Activated T-cell treated with anti-CD3 and anti-CD28 coated beads for 48 hours (primary cell): ENCODE measurements at places on chromosomes 5 and 9.

DNA sequence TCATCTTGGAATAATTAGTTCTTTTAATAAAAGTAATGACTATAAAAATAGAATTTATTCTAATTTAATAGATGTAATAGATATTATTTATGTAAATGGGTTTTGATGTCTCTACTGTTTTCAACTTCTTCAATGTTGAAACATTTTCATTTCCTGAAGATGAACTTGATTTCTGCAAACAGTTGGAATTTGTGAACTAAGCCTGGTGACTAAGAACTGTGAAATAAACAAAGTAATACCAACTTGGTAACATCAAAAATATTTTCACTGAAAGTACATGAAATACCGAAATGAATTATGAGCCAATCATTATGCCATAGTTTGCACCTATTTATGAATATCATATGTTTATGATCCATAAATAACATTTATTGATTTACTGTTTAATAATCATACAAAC is 143.8 kb upstream of the FGF10 start:
- no peak for DNase-seq

- DNase-seq: no peak
Measured at GRCh38 chr5:71873191-71873591, 154.1 kb downstream of the CARTPT start.

- DNase-seq: no peak
Measured at GRCh38 chr9:83733739-83734138, 26.0 kb upstream of the UBQLN1 start.

- DNase-seq: no peak
Measured at GRCh38 chr5:28750251-28750650, 1711.9 kb upstream of the CDH9 start.

DNA sequence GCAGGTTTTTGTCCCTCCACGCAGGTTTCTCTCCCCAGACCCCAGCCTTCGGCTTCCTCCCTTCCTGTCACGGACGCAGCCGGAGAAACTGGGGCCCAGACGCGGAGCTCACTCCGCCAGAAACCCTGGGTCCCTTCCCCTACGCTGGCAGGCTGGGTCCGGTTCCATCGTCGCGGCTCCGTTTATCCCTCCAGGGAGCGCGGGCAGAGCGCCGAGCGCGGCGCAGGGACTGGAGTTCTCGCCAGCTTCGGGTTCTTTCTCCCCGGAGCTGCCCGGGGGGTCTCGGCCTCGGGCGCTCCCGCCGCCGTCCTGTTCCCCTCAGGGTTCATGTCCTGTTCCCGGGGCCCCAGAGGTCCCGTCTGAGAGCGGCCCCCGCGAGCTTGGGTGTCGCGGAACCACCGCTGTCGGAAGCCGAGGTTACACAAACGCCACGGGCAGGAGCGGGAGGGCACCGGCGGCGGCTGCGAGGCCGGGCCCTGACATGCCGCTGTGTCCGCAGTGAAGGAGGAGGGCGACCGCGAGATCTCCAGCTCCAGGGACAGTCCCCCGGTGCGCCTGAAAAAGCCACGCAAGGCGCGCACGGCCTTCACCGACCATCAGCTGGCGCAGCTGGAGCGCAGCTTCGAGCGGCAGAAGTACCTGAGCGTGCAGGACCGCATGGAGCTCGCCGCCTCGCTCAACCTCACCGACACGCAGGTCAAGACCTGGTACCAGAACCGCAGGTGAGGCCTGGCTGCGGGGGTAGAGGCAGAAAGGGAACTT is 4.6 kb downstream of the BARHL1 start:
- no peak for DNase-seq

- no peak for DNase-seq
Measured at GRCh38 chr5:56357426-56357825, 124.3 kb upstream of the ANKRD55 start.

- DNase-seq: no peak
Measured at GRCh38 chr9:120402741-120403542, 177.0 kb downstream of the CDK5RAP2 start.

- DNase-seq: no peak
Measured at GRCh38 chr5:181114844-181115778, 15.9 kb downstream of the OR2V1 start.

DNA sequence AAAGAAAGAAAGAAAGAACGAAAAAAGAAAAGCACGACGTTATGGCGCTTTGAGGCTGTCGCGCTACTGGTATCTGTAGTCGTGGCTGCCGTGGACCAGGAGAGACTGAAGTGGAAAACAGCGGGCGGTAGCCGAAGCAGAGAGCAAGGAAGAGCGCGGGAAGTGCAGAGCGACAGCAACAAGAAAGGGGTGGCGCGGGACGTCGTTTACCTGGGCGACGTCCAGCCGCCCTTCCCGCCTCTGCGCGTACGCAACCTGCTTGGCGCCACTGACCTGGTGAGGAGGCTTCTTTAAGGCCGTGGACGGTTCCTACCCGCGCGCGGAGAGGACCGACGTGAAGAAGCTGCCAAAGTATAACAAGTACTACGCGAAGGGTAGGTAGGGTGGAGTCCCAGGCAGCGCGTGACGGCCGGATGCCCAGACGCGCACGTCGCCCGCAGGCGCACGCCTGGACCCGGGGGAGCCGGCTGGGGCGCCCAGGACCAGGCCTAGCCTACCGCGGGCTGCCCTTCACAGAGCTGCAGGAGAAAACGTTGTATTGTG is 15.4 kb downstream of the CCL28 start:
- peak; percentile 64 for DNase-seq

DNA sequence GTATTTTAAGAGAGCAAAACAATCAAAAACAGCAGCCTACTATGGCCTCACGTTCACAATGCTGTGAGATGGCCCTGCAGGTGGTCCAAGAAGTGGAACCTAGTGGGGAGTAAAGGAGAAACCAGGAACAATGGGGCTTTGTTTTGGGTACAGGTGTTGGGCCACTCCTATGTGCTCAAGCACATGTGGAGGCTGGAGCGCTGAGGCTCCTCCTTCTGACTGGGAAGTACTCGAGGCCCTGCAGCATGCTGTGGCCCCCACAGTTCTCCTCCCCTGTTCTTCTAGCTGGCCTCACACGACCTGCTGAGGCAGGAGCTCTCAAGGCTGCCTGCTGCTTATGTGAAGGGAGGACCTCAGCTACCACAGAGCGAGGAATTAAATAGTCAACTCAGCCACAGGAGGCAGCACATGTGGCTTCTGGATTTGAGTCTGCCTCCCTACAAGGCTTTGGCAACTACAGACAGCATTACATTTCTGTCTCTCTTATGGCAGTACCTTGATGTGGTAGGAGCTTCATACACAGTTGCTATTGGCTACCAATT is 482.3 kb downstream of the SPOCK1 start:
- DNase-seq: no peak

DNA sequence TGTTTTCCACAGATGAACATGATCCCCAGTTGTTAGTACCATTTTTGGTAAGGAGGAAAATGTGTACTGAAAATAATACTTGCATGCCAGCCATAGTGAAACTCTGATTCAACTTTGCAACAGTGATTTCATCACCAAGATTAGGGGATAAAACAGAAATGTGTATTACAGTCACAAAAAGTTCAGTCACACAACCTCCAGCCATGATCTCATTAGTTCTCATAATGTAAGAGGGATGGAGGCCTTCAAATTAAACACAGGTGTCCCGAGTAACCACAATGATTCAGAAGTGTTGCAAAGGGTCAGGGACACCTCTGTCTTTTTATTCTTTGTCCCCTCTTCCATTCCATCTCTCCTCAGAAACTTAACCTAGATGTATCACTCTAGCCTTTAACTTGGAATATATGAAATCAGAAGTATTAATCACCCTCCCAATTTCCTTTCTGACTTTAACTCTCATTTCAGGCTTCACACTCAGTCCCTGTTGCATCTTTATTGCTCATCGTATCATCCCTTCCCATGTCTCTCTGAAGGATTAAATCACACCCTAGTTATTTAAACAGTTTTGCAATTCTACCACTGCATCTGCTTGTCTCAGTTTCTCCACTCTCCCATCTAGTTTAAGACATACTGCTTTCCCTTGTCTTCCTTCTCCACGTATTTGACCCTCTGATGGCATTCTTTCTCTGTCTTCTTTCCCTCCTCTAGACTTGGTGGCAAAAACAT is 291.2 kb downstream of the ADAMTS6 start:
- peak; percentile 3 for DNase-seq

DNA sequence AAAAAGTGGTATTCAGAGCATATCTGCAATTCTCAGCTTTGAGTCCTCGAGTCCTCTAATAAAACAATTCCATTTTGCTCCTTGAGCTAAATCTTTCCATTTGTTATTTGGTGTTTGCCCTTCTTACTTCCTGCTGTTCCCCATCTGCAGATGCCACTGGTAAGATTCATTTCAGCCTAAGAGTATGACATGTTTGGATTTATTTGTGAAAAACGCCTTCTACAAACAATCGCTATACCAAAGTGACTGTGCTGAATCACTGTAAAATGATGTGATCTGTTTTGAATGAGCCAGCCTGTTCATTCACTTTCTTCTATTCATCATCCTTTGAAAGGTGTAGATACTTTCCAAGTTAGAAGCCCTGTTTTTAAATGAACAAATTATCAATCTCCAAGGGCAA is 27.7 kb downstream of the KCTD16 start:
- DNase-seq: no peak

- no peak for DNase-seq
Measured at GRCh38 chr9:104775976-104776375, 12.0 kb downstream of the NIPSNAP3B start.

- DNase-seq: no peak
Measured at GRCh38 chr9:131180454-131180853, 55.1 kb downstream of the NUP214 start.

DNA sequence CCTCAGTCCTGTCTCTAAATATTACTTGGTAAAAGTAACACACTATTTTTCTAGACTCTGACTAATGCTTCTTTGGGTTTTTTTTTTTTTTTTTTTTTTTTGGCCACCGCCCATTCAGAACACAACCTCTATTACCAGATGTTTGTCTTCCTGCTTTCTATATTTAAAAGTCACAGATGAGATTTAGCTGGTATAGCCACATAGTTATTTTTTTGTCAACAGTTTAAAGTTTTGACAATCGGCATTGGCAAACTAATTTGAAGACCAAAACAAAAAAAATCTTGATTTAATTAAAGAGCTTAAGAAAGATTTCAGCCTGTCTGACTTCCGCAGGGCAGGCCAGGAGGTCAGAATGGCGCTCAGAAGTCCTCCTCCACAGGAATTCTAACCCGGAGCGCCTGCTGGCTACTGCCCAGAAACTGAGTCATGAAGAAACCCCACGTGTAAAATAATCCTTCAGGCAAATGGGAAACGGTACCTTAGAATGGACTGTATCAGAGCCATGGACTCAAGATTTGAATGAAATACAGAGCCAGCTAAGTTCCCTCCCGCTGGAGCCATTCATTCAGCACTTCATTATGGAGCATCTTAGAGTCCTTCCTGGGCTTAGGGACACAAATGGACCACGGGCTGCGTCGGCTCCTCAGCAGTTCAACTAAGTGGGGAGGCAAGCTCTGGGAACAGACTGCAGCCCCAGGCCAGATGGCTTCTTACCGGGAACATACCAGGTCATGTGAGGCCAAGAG is 55.6 kb downstream of the PTPDC1 start:
- no peak for DNase-seq

GRCh38 chr5:124908581-124909451 is 162.4 kb upstream of the ZNF608 start:
- DNase-seq: no peak

- no peak for DNase-seq
Measured at GRCh38 chr9:26013199-26013598, 335.0 kb upstream of the TUSC1 start.

- no peak for DNase-seq
Measured at GRCh38 chr5:167303582-167303981, 987.9 kb upstream of the WWC1 start.

GRCh38 chr5:3590967-3591900 is 4.4 kb upstream of the IRX1 start:
- no peak for DNase-seq

DNA sequence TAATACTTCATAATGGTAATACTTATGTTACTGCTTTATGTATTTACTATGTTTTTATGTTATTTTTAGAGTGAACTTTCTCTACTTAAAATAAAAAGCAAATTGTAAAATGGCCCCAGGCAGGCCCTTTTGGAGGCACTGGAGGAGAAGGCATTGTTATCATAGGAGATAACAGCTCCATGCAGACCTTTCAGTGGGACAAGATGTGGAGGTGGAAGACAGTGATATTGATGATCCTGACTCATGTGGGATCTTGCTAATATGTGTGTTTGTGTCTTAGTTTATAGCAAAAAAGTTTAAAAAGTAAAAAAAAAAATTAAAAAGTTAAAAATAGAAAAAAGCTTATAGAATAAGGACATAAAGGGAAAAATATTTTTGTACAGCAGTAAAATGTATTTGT is 74.5 kb downstream of the IQGAP2 start:
- no peak for DNase-seq

DNA sequence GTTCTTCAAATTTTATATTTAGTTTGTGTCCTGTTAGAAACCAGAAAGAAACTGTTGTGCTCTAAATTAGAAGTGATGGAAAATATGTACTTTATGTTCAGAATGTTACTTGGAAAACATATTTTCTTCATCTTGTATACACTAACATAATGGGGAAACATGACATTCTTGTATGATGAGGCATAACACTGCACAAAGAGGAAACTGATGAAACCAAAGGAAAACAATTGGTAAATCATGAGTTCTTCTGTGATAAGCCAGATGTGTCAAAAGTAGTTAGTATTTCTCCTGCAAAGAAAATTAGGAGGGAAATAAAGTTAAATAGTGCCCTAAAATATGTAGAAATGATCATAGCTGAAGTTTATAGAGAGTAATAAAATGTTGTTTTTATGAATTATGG is 111.1 kb upstream of the FBN2 start:
- no peak for DNase-seq

GRCh38 chr9:687034-687785 is 154.3 kb upstream of the DMRT1 start:
- DNase-seq: no peak

- DNase-seq: no peak
Measured at GRCh38 chr5:23612701-23613100, 105.3 kb downstream of the PRDM9 start.

DNA sequence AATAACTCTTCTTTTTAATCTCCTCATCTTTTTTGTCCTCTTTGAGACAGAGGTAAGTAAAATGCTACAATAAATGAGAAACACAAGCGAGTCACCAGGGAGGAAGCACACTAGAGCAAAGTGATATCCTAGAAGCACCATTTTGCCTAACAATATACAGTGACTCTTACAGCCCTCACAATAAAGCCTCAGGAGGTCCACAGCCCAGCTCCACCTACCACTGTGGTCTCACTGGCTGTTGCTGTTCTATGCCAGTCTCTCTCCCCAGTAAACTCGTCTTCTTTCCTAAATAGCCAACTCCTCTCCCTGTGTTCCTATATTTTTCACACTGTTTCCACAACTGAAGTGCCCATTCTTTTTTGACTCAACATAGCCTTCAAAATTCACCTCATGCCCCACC is 44.3 kb downstream of the TNFSF15 start:
- DNase-seq: no peak

DNA sequence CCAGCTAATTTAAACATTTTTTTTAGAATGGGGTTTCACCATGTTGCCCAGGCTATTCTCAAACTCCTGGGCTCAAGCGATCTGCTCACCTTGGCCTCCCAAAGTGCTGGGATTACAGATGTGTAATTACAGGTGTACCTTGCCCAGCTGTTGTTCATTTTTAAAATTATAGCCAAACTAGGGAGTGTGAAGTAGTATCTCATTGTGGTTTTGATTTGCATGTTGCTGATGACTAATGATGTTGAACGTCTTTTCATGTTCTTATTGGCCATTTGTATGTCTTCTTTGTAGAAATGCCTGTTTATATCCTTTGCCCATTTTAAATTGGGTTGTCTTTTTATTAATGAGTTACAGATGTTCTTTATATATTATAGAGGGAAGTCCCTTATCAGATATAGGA is 31.5 kb downstream of the EHMT1 start:
- no peak for DNase-seq
